Stimulated activated CD4-positive, alpha-beta T cell treated with anti-CD3 and anti-CD28 coated beads, Interleukin-1b, Interleukin-23, amount 100 ng/mL, for 24 hours (primary cell): ENCODE measurements at places on chromosomes 1 and 21.

- no peak for DNase-seq
Measured at GRCh38 chr1:56933161-56933560, 32.7 kb downstream of the C8B start.

DNA sequence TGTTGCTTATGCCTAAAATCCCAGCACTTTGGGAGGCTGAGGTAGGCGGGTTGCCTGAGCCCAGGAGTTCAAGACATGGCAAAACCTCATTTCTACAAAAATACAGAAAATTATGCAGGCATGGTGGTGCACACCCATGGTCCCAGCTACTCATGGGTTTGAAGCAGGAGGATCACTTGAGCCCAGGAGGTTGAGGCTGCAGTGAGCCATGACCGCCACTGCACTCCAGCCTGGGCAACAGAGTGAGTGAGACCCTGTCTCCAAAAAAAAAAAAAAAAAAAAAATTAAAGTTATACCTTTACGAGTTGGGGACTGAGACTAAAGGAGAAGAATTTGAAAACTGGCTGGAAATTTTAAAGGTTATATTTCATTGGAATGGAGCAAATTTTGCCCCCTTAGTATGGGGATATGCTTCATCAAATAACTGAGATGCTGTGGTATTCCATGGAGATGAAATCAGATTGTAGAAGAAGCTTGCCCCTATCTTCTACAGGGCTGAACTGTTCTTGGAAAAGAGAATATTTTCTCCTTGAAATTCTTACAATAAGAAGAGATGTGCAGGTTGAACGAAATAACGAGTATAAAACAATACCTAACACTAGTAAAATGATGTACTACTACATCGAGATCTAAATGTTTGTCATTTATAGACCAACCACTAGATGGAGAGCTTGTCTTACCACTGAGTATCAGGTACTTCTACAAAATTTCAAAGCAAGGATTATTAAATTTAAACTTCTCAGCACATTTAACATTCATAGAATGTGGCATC, 34.9 kb upstream of the SCYL3 start:
- DNase-seq, result no peak

GRCh38 chr1:110011527-110012041, 22.8 kb upstream of the STRIP1 start:
- no peak for DNase-seq

GRCh38 chr1:159307346-159308020, 5.3 kb downstream of the FCER1A start:
- no peak for DNase-seq

GRCh38 chr1:4825800-4826450, 171.5 kb downstream of the AJAP1 start:
- DNase-seq, result no peak

DNA sequence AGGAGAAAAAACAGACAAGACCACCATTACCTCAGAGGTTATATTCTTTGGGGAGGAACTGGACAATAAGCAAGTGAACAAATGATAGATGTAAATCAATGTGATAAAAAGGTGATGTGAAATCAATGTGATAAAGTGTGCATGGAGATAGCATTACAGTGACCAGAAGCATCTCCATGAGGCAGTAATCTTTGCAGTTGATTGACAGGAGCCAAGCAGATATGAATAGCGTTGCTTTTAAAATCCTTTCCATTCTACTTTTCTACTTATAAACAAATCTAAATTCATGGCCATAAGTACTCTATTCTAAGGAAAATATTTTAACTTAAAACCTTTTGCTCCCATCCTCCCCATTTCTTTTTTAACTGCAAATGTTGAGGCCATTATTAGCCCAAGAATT, 2.8 kb upstream of the H3-3A start:
- no peak for DNase-seq

- DNase-seq, result no peak
Measured at GRCh38 chr1:33387625-33388024, 43.3 kb downstream of the PHC2 start.

GRCh38 chr1:53314096-53314495, 13.8 kb downstream of the LRP8 start:
- no peak for DNase-seq

- no peak for DNase-seq
Measured at GRCh38 chr1:8368956-8369639, 51.2 kb downstream of the SLC45A1 start.
